ENCODE measurements at places on chromosomes 2 and 18. TPM values are rescaled to one million over a fixed set of nuclear protein-coding genes. Genes with fewer than 3 reads are reported as not detected.

Gene TNFAIP6
- total RNA-seq = 0.98 TPM

Gene BCL11A
- total RNA-seq = 0.17 TPM

Gene CPLX4
- total RNA-seq = not detected

Gene C2orf78
- not detected for total RNA-seq

Gene STPG4
- not detected for total RNA-seq

Gene LTBP1
- 41.7 TPM for total RNA-seq

Gene MAL
- 0.20 TPM for total RNA-seq

Gene MCEE
- total RNA-seq = 10.7 TPM

Gene CFAP53
- total RNA-seq = 0.38 TPM

Gene CD226
- total RNA-seq = 0.13 TPM

Gene MARCO
- total RNA-seq = 0.05 TPM

Gene ALPG
- total RNA-seq = 0.38 TPM

Gene CCDC102B
- 0.81 TPM for total RNA-seq

Gene SPDYA
- 0.20 TPM for total RNA-seq

Gene CGREF1
- total RNA-seq = 6.9 TPM

Gene DYNAP
- not detected for total RNA-seq

Gene HRH4
- not detected for total RNA-seq

Gene COL6A3
- total RNA-seq = 0.21 TPM

Gene UGT1A5
- total RNA-seq = 0.13 TPM

Gene PLEK
- not detected for total RNA-seq

Gene SGO2
- total RNA-seq = 12.3 TPM

Gene CCBE1
- total RNA-seq = 9.7 TPM

Gene HOXD12
- not detected for total RNA-seq

Gene GPBAR1
- 0.29 TPM for total RNA-seq

Gene KYNU
- total RNA-seq = 242 TPM

Gene SIGLEC15
- 0.05 TPM for total RNA-seq

Gene SLC30A3
- total RNA-seq = 3.2 TPM

Gene SERPINB3
- total RNA-seq = 0.16 TPM

Gene LINC00305
- not detected for total RNA-seq

Gene HEATR5B
- 7.0 TPM for total RNA-seq

Gene IL36RN
- 0.14 TPM for total RNA-seq

Gene RAB27B
- 11.1 TPM for total RNA-seq

Gene LYG2
- 0.18 TPM for total RNA-seq

Gene ATP5F1A
- total RNA-seq = 319 TPM

Gene SLC16A14
- 0.82 TPM for total RNA-seq
